Thoracic aorta (tissue), 2 donors: ENCODE measurements at places on chromosomes 1 and 21.

GRCh38 chr1:93869653-93870052, 9.4 kb downstream of the DNTTIP2 start:
- DNase-seq, result no peak
- H3K4me1 ChIP-seq, result no peaks in the 10 kb centered on the region
- no peaks in the 10 kb centered on the region for H3K27me3 ChIP-seq

GRCh38 chr1:223133306-223133823, 9.7 kb downstream of the TLR5 start:
- H3K4me3 ChIP-seq, result peak overlapping the region; percentile 61
- H3K27me3 ChIP-seq, result no peaks in the 10 kb centered on the region
- no peaks in the 10 kb centered on the region for H3K36me3 ChIP-seq
- H3K4me1 ChIP-seq, result peaks cover 38% of the 10 kb centered on the region
- no peak overlapping the region for H3K27ac ChIP-seq

- H3K27me3 ChIP-seq, result no peaks in the 10 kb centered on the region
- no peaks in the 10 kb centered on the region for H3K4me1 ChIP-seq
- H3K27ac ChIP-seq, result no peak overlapping the region
Measured at GRCh38 chr1:22536506-22536905, 26.8 kb upstream of the EPHA8 start.

DNA sequence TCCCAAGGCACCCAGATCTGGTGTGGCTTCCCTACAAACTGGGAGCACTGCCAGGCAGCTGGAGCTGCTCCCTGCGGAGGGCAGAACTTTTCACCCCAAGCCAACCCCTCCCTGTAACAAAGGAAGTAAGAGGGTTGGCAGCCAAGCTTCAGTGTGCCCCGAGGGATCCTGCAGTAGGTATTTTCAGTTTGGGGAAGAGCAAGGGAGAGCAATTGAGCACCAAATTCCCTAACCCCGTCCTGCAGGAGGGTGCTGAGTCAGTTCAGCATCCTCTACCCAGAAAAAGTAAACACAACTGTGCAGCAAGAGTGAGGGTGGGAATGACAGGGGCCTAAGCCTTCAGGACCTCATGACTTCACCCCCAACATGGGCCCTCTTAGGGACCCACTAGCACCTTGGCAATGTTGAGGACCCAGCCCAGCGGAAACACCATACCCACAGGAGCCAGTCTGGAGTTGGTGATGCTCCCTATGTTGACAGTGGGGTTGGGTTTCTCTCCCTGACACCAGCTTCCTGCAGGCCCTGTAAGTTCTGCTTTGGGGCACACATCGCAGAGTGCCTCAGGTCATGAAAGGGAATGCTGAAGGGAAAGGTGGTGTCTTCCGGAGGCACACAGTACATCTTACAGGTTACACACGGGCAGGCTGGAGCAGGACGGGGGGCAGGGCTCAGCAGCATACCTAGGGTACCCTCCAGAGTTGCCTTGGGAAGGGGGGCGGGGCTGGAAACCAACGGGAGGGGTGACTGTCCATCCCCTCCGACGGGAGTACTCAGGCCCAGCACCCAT, 14.8 kb downstream of the SH3BP5L start:
- no peak overlapping the region for H3K4me3 ChIP-seq
- no peaks in the 10 kb centered on the region for H3K27me3 ChIP-seq
- H3K36me3 ChIP-seq, result peaks cover 41% of the 10 kb centered on the region
- H3K4me1 ChIP-seq, result peaks cover 9% of the 10 kb centered on the region

- no peaks in the 10 kb centered on the region for H3K36me3 ChIP-seq
- no peaks in the 10 kb centered on the region for H3K27me3 ChIP-seq
- DNase-seq, result no peak
- no peak overlapping the region for H3K4me3 ChIP-seq
Measured at GRCh38 chr1:233629305-233629935, 15.5 kb downstream of the KCNK1 start.

DNA sequence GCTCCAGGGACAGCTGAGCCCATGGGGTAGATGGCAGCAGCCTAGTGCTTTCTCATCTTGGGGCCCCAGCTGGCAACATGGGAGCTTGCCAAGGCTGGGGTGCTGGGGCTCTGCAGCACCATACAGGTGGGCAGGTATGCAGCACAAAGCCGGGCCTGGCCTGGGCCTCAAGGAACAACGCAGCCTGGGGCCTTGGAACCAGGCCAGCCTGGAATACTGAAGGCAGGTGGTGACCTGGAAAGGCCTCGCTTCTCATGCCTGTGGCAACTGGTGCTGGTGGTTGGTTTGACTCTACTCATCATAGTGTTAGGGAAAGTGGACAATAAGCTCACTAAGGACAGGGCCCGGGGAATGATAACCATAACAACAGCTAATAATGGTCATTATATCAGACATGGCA, 27.0 kb upstream of the SDHB start:
- no peak for DNase-seq
- H3K4me1 ChIP-seq, result no peaks in the 10 kb centered on the region
- no peaks in the 10 kb centered on the region for H3K36me3 ChIP-seq
- H3K27me3 ChIP-seq, result no peaks in the 10 kb centered on the region
